Activated CD8-positive, alpha-beta T cell treated with anti-CD3 and anti-CD28 coated beads, Interleukin-2, amount 10 ng/mL, durations not matched to agents 7 days and 5 days (primary cell): ENCODE measurements at places on chromosomes 3 and 15. TPM values are rescaled to one million over a fixed set of nuclear protein-coding genes. Genes with fewer than 3 reads are reported as not detected.

DNA sequence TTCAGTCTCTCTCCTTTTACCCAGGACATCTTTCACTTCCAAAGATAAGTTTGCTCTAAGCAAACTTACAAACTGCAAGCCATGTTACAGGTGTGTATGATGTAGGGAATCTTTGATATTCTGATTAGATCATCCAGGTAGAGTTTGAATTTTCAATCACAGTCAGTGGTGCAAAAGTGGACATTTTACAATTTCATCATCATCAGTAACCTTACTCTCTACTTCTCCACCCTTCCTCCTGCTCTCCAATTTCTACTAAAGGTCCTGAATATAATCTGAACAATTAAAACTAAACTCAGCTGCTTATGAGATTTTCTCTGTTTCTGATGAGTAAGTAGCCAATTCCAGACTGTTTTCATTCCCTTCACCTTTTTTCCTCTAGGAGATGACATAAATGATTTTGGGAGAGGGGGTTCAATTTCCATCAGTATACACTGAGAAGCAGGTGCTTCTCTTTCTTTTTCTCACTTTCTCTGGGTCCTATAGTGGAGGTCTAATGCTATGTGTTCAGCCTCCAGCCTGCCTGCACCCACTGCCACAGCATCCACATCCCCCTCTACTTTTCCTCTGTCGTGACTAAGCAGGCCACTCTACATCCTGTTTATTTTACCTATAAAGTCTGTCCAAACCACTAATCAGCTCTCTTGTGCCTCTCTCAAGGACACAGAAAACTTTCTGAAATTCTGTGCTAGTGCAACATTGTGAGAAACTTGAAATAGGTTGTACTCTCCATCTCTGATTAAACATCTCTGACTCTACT lies 27.6 kb downstream of the SUCNR1 start:
- H3K4me3 ChIP-seq, result no peak overlapping the region
- peaks cover 2% of the 10 kb centered on the region for H3K27me3 ChIP-seq
- peak overlapping the region; percentile 28 for H3K27ac ChIP-seq
- no peak for DNase-seq
- peaks cover 50% of the 10 kb centered on the region for H3K4me1 ChIP-seq

GRCh38 chr3:11434017-11434526 lies 161.9 kb downstream of the ATG7 start:
- H3K27me3 ChIP-seq, result no peaks in the 10 kb centered on the region
- peaks cover 7% of the 10 kb centered on the region for H3K4me1 ChIP-seq
- H3K36me3 ChIP-seq, result peaks cover 2% of the 10 kb centered on the region
- no peak overlapping the region for H3K27ac ChIP-seq
- no peak for DNase-seq
- no peak overlapping the region for H3K4me3 ChIP-seq

GRCh38 chr3:132881756-132882409 lies 156.3 kb upstream of the TMEM108 start:
- no peak overlapping the region for H3K27ac ChIP-seq
- no peak overlapping the region for H3K4me3 ChIP-seq
- no peaks in the 10 kb centered on the region for H3K27me3 ChIP-seq
- no peak for DNase-seq
- H3K4me1 ChIP-seq, result no peaks in the 10 kb centered on the region

GRCh38 chr3:105883798-105884377 lies 15.1 kb upstream of the CBLB start:
- DNase-seq, result no peak
- H3K27me3 ChIP-seq, result no peaks in the 10 kb centered on the region
- no peak overlapping the region for H3K27ac ChIP-seq
- peaks cover 17% of the 10 kb centered on the region for H3K4me1 ChIP-seq
- peaks cover 5% of the 10 kb centered on the region for H3K36me3 ChIP-seq
- H3K4me3 ChIP-seq, result no peak overlapping the region

DNA sequence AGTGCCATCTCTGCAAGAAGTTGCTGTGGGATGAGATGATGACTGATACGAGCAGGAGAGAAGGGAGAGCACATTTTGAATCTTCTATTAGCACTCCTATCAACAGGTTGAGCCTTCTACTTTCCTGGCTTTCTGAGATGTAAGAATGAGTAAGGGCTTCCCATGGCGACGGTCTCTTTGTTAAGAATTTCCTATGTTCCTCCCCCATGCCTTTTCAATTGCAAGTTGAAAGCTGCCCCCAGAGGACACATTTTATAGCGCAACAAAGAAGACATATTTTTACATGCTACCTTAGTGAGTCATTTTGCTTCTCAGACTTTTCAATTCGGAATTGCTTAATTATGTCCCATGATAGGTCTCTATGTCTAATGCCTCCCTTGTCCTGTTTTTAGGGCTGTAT lies 71.3 kb upstream of the LRTM1 start:
- no peak overlapping the region for H3K27ac ChIP-seq
- H3K27me3 ChIP-seq, result no peaks in the 10 kb centered on the region
- H3K36me3 ChIP-seq, result no peaks in the 10 kb centered on the region

DNA sequence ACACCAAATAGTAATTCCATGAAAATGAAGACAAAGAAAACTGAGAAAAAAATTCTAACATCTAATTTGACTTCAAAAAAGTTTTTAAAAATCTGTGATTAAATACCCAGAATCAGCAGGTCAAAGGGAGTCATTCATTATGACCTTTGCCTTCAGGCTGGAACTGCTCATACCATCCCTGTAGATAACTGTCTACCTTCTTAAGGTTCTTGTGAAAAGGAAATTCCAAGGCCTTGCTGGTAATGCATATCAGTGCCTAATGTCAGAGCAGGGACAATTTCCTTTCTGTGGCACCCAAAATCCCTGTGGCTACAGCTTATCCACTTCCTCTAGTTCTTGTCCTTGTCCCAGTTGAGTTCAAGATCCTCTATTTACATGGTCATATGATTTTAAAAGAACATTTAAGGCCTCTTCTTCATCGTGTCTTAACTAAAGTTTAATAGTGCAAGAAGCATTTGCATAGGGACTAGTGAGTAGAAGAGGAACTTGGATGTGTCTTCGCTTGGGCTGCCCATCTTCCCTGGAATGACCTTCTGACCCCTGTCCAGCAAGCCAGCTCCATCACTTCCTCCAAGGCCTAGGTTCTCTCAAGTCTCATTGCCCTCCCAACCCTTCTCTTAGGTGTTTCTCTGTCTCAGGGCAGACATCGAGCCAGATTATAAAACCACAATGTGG lies 8.7 kb upstream of the PLCL2 start:
- H3K27ac ChIP-seq, result no peak overlapping the region
- no peaks in the 10 kb centered on the region for H3K36me3 ChIP-seq
- no peak overlapping the region for H3K4me3 ChIP-seq
- H3K4me1 ChIP-seq, result peaks cover 2% of the 10 kb centered on the region

DNA sequence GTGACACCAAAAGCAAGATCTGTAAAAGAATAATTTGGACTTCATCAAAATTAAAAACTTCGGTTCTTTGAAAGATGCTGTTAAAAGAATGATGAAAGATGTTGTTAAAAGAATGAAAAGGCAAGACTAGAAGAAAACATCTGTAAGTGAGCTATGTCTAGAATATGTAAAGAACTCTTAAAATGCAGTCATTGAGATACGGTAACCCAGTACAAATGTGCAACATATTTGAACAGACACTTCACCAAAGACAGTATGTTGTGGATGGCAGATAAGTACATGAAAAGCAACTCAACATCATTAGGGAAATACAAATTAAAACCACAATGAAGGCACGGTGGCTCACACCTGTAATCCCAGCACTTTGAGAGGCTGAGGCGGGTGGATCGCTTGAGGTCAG lies 139.5 kb downstream of the LRIG1 start:
- no peak overlapping the region for H3K27ac ChIP-seq
- peaks cover 1% of the 10 kb centered on the region for H3K36me3 ChIP-seq
- DNase-seq, result no peak
- no peak overlapping the region for H3K4me3 ChIP-seq

DNA sequence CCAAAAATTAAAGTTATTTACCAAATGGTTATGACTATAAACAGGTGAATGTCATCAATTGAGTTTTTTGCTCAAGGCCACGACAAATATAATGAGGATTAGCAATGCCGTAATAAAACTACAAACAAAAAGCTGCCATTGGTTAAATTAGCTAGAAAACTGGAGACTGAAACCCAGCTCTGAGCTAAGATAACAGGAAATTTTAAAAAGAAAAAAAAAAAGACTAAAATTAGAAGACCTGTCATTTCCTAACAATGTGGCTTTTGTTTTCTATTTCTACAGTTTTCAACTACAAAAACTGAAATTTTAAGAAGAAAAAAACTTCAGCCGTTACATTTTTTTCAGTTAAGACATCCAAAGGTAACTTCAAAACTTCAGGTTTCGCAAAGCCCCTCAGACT lies 9.7 kb downstream of the SLC12A6 start:
- H3K36me3 ChIP-seq, result peaks cover 20% of the 10 kb centered on the region
- peak overlapping the region; percentile 78 for H3K27ac ChIP-seq
- H3K4me3 ChIP-seq, result peak overlapping the region; percentile 65
- DNase-seq, result no peak
- no peaks in the 10 kb centered on the region for H3K27me3 ChIP-seq
- H3K4me1 ChIP-seq, result peaks cover 61% of the 10 kb centered on the region

DNA sequence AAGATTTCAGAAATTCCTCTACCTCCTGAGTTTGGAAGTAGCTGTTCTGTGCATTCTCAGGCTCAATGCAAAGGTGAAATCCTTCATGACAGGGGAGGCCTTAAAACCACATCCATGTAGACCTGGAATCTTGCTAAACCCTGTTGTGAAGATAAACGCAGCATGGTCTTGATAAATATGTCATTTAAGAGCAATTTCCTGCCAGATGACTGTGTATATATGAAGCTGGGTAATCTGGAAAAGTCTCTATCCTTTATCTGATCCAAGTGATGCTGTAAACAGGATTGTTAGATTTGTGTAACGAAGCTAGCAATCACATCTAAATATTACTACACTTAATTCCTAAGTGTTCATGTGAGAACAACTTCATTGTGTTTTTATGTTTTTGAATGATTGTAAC lies 9.1 kb downstream of the MCTP2 start:
- H3K4me1 ChIP-seq, result peaks cover 58% of the 10 kb centered on the region
- peaks cover 25% of the 10 kb centered on the region for H3K36me3 ChIP-seq
- DNase-seq, result no peak
- no peak overlapping the region for H3K27ac ChIP-seq

DNA sequence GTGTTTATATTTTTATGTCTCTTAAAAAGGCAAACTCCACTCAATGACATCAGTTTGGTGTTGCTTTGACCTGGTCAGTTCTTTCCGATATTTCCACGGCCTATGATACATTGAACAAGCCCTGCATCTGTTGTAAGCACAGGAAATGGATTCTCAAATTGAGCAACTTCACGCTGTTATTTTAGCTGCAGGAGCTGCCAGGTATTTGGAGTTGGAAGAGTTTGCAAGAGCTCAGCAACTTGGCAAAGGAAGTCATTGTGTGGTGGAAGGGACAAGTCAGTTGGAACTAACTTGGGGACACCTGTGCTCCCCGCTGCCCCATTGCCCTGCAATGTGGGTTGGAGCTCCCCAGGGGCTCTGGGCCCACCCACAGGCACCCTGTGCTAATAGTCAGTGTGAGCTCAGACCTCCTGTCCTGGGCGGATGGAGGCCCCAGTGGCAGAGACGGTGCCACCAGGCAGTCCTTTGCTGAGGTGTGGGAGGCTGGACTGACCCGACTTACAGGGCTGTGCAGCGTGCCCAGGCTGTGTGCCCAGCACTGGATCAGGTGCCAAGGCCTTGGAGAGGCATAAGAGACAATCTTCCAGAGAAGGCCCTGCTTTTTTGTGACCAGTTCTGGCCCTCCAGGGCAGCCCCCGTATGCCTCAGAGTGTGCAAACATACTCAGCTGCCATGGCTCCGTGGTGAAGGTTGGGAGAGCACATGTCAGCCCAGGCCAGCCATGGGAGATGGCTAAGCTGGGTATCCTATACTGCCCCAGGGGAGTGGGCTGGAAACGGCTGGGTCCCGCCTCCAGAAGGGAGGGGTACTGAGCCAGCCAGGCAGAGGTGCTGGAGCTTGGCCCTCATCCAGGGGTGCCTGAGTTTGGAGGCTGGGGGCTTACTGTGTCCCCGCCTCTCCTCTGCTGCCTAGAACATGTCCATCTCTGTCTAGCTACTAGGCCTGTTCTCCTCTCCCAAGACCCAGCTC lies 43.5 kb downstream of the KY start:
- H3K27me3 ChIP-seq, result peaks cover 4% of the 10 kb centered on the region
- H3K27ac ChIP-seq, result no peak overlapping the region
- H3K4me1 ChIP-seq, result no peaks in the 10 kb centered on the region
- H3K36me3 ChIP-seq, result no peaks in the 10 kb centered on the region

- peaks cover 15% of the 10 kb centered on the region for H3K27me3 ChIP-seq
- H3K4me1 ChIP-seq, result peaks cover 31% of the 10 kb centered on the region
- no peak overlapping the region for H3K27ac ChIP-seq
Measured at GRCh38 chr15:33150971-33151370, 43.5 kb downstream of the FMN1 start.

GRCh38 chr3:38027466-38028465 lies 1.7 kb downstream of the PLCD1 start:
- peaks cover 30% of the 10 kb centered on the region for H3K27me3 ChIP-seq
- H3K27ac ChIP-seq, result no peak overlapping the region
- H3K4me1 ChIP-seq, result peaks cover 29% of the 10 kb centered on the region

- H3K4me1 ChIP-seq, result peaks cover 2% of the 10 kb centered on the region
- H3K27ac ChIP-seq, result no peak overlapping the region
- peaks cover 3% of the 10 kb centered on the region for H3K27me3 ChIP-seq
- no peak for DNase-seq
Measured at GRCh38 chr3:129938140-129938930, 36.2 kb upstream of the TRH start.

- no peak for DNase-seq
- H3K36me3 ChIP-seq, result no peaks in the 10 kb centered on the region
- peaks cover 11% of the 10 kb centered on the region for H3K27me3 ChIP-seq
- no peaks in the 10 kb centered on the region for H3K4me1 ChIP-seq
- no peak overlapping the region for H3K27ac ChIP-seq
- H3K4me3 ChIP-seq, result no peak overlapping the region
Measured at GRCh38 chr15:92675485-92675884, 19.9 kb upstream of the FAM174B start.

DNA sequence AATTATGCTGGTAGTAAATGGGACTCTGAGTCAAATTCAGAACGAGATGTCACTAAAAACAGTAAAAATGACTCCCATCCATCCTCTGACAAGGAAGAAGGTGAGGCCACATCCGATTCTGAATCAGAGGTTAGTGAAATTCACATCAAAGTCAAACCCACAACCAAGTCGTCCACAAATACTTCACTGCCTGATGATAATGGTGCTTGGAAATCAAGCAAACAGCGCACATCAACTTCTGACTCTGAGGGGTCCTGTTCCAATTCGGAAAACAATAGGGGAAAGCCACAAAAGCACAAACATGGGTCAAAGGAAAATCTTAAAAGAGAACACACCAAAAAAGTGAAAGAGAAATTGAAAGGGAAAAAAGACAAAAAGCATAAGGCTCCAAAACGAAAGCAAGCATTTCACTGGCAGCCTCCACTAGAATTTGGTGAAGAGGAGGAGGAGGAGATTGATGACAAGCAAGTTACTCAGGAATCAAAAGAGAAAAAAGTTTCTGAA lies 15.1 kb upstream of the ZBTB47 start:
- H3K4me1 ChIP-seq, result peaks cover 7% of the 10 kb centered on the region
- no peak overlapping the region for H3K27ac ChIP-seq
- H3K4me3 ChIP-seq, result no peak overlapping the region
- DNase-seq, result peak; percentile 62

- no peak overlapping the region for H3K4me3 ChIP-seq
- no peaks in the 10 kb centered on the region for H3K36me3 ChIP-seq
- DNase-seq, result no peak
- H3K27me3 ChIP-seq, result peaks cover 13% of the 10 kb centered on the region
Measured at GRCh38 chr15:38847666-38848065, 283.1 kb upstream of the RASGRP1 start.

The EAF1 gene
- 31.5 TPM for total RNA-seq

The SNRPA1 gene
- total RNA-seq, result 144 TPM

The WDR49 gene
- not detected for total RNA-seq

The MYL3 gene
- total RNA-seq, result not detected

The RTP4 gene
- total RNA-seq, result 12.9 TPM

The GCSAM gene
- total RNA-seq, result 5.6 TPM

The EPHB3 gene
- 0.11 TPM for total RNA-seq

The GRIP2 gene
- not detected for total RNA-seq

The EAF2 gene
- total RNA-seq, result 12.8 TPM

The SCAMP5 gene
- 1.1 TPM for total RNA-seq

The GABRB3 gene
- total RNA-seq, result 0.13 TPM
